ENCODE measurements at places on chromosomes 5 and 9.

DNA sequence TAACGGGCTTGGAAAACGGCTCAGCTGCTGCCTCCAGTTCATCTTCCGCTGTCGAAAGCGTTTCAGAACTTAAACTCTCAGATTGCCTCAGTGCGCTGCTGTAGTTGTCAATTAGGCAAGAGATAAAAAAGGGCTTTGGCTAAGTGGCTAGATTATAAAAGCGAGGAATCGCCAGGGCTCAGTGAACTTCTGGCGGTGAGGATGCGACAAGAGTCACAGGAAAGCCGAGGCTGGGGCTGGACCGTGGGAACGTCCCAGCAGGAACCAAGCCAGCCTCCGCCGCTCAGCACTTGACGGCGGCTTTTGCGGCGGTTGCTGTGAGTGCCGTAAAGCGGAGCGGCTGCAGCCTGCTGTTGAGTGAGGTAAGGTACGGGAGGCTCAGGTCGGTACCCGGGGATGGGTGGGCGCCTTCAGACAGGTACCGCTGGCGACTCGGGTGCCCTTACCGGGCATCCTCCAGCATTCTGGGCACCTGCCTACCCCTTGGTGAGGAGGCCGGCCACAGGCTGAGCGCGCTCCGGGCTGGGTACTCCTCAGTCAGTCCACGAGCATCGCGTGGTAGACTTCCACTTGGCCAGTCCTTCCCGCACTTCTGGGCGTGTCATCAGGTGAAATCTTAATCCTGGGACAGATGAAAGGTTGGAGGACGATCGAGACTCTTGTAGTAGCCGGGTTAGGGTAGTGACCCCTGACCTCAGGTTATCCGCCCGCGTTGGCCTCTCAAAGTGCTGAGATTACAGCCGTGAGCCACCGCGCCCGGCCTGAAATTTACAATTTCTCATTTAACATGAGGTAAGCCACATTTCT is at the start of gene FKTN:
Gene FKTN, plus strand, starts transcription at position 328 of the 807 bp plus-strand sequence. CDS start 16,902 bp downstream, outside the sequence.
- DNase-seq = peak; percentile 48

GRCh38 chr9:113708821-113709713 is 167.0 kb upstream of the ZNF618 start:
- no peak for DNase-seq

- no peak for DNase-seq
Observed at GRCh38 chr9:130331573-130331972, 66.0 kb downstream of the HMCN2 start.

- no peak for DNase-seq
Observed at GRCh38 chr9:123364241-123364824, 8.3 kb downstream of the CRB2 start.

- no peak for DNase-seq
Observed at GRCh38 chr5:761854-762710, 22.4 kb downstream of the ZDHHC11B start.

DNA sequence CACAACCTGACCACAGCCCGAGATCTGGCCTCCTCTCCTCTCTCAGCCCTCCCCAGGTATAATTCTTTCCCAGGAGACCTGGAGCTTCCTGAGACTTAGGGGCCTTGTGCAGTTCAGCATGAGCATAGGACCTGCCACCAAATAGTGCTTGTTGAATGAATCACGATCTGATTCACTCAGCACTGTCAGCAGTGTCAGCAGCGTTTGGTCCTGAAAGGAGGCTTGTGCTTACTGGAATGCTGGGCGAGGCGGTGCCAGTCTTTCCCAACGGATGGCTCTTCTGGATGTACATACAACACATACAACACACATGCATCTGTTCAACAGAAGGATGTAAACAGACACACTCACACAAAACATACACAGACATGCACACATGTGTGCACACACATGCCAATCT is 173.3 kb downstream of the COL23A1 start:
- no peak for DNase-seq

GRCh38 chr5:176365351-176366231 is at the start of gene ARL10:
TSS of gene ARL10 (plus strand) at chr5:176365487. CDS start at chr5:176365564, 77 bp downstream.
- DNase-seq = peak; percentile 29

GRCh38 chr9:20319641-20320337 is 302.5 kb downstream of the MLLT3 start:
- no peak for DNase-seq

GRCh38 chr9:79224672-79225433 is 346.9 kb upstream of the TLE4 start:
- DNase-seq = no peak

GRCh38 chr5:96699186-96699820 is 37.1 kb downstream of the CAST start:
- no peak for DNase-seq

DNA sequence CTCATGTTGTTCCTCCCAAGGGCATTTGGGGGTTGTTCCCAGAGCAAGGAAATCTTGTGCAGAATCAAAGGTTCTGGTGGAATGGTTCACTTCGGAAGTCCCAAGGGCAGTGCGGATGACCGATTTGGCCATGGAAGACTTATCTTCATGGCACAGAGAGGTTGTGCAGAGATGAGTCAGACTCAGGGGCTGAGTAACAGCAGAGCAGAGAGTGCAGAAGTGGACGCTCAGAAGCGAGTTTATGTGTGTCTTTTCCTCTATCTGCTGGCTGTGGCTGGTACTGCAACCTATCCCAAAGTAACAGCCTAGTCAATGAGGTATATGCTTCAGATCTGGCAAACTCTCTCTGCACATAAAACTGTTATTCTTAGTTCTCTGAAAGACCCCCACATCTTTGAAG is 118.1 kb downstream of the DPYSL3 start:
- no peak for DNase-seq

DNA sequence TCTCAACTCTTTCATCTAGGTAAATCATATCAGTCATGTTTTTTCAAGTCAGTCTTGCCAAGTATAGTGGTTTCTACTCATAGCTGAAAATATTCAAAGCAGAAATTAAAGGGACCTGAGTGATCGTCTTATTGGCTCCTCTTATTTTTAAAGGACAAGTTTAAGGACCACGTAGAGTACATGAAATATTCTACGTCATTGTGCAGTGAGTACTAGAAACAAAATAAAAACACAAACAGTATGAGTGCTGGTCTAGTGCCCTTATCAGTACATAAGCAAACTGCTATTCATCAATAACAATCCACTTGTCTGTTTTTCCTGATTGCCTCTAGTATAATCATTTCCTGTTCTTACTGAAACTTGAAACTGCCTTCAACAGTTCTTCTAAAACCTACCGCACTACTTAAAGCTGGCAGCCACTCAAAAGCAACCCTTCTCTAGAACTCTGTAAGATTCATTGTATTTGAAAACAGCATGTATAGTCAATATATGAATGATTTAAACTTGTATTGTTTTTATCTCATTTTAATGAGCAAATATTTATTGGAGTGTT is 853.7 kb downstream of the TAF11L14 start:
- DNase-seq = no peak

DNA sequence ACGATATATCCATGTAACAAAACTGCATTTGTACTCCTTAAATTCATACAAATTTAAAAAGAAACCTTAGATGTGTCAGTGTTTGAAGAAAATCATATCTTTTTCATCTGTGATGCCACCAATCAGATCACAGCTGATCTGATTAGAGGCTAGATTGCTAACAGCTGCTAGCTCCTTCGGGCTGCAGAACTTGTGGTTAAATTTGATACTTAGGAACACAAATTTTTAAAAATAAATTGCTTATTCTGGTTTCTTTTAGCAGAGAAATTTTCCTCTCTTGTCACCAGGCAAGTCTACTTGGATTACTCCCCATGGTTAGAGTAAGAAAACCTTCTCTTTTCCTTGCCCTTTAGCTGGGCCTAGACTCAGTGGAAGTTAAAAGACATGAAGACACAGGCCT is 94.6 kb upstream of the RANBP6 start:
- DNase-seq = no peak

- no peak for DNase-seq
Observed at GRCh38 chr5:147306351-147306750, 71.5 kb downstream of the STK32A start.

DNA sequence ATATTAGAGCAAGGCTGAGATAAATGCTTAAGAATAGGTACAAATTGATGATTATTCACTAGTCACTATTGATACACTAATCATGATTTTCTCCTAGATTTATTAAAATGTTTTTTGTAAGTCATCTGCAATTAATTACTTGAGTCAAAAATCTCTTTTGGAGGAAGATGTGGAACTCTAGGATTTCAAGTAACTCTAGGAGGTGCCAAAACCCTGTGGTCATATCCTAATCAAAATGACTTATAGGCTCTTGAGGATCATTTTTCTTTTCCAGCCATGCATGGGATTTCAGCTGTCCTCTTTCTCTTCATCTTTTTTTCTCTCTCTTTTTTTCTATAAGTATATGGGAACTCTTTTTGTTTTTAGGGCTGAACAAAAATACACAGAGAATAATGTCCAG is 141.8 kb upstream of the CD180 start:
- DNase-seq = no peak

DNA sequence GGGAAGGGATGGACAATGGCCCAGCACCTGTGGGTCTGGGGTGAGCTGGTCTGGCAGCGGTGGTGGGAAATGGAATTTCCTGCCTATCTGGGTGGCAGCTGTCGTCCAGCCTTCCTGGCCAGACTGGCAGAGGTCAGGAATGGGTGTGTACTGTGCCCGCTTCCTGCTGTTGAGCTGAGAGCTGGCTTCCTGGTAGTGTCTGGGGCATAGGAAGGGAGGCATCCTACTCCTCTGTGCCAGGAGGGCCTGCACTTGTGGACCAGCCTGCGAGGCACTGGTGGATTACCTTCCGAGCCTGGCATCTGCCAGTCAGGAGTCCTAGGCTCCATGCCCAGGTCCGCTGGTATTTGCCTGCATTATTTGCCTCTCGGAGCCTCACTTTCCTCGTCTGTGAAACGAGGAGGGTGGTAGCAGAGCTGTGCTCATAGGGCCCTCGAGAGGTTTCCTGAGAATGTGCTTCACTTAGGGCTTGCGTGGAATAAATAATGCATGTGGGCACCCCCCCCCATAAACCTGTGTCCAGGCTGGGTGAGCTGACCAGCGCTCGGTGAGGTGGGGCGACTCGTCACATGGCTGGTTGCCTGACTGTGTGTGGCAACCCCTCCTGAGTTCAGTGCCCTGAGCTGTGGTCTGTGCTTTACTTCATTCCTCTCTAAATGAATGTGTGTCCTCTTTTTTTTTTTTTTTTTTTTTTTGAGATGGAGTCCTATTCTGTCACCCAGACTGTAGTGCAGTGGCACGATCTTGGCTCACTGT is 47.7 kb downstream of the HMCN2 start:
- DNase-seq = no peak

DNA sequence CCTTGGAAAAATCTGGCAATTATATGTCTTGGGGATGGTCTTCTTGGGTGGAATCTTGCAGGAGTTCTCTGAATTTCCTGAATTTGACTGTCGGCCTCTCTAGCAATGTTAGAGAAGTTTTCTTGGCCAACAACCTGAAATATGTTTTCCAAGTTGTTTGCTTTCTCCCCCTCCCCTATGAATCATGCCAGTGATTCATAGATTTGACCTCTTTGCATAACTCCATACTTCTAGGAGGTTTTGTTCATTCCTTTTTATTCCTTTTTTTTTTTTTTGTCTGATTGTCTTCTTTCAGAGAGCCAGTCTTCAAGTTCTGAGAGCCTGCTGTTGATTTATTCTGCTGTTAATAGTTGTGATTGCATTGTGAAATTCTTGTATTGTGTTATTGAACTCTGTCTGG is 56.7 kb upstream of the SLC44A1 start:
- DNase-seq = no peak

- no peak for DNase-seq
Observed at GRCh38 chr9:101569741-101570501, 24.8 kb downstream of the PPP3R2 start.
